ENCODE measurements at places on chromosomes 3 and 15. TPM values are rescaled to one million over a fixed set of nuclear protein-coding genes. Genes with fewer than 3 reads are reported as not detected.

GRCh38 chr3:119794971-119795612 is 13.2 kb downstream of the NR1I2 start:
- no peaks in the 10 kb centered on the region for H3K36me3 ChIP-seq
- no peaks in the 10 kb centered on the region for H3K4me1 ChIP-seq
- H3K4me3 ChIP-seq = no peak overlapping the region
- H3K27me3 ChIP-seq = peaks cover 27% of the 10 kb centered on the region
- no peak for DNase-seq
- no peak overlapping the region for H3K27ac ChIP-seq

GRCh38 chr15:92930054-92930621 is 30.0 kb downstream of the CHD2 start:
- DNase-seq = no peak
- peak overlapping the region; percentile 22 for H3K27ac ChIP-seq
- H3K4me1 ChIP-seq = peaks cover 7% of the 10 kb centered on the region
- no peaks in the 10 kb centered on the region for H3K27me3 ChIP-seq
- no peak overlapping the region for H3K4me3 ChIP-seq

DNA sequence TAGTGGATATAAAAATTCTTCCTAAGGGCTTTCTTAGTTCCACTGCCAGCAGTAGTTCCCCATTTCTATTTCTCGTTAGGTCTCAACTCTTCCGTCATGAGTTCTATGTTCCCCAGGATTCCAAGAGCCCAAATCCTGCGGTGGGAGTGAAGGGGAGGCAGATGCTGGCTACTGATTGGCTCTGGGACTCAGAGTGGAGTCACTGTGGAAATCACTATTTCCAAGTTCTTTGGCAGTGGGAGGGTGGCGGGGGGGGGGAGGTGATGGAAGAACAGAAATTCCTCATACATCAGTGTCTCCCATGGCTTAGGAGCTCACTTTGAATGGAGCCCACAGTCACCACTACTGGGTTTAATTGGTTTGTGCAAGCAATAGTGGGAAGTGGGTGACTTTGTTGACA is 5.6 kb downstream of the CCR1 start:
- H3K4me3 ChIP-seq = no peak overlapping the region
- no peaks in the 10 kb centered on the region for H3K4me1 ChIP-seq
- no peak overlapping the region for H3K27ac ChIP-seq
- H3K27me3 ChIP-seq = no peaks in the 10 kb centered on the region
- no peak for DNase-seq

PLSCR5 gene
- total RNA-seq = not detected

DNA sequence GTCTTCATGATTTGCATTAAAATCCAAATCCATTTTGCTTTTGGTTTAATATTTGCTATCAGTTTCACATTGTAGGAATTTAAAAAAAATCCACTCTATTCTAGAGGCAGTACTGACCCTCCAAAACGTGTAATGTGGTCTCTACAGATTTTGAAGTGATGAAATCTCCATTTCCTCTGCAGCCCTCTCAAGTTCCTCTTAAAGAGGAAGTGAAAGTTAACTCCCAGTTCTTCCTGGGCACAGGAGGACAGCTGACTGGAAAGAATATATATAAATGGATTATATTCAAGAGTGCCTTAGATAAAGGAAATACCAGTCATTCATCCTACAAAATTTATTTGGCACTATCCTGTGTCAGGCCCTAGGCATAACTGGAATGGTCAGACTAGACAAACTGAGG is 83.5 kb upstream of the PLCL2 start:
- DNase-seq = peak; percentile 24
- H3K36me3 ChIP-seq = no peaks in the 10 kb centered on the region
- no peak overlapping the region for H3K27ac ChIP-seq
- H3K4me3 ChIP-seq = no peak overlapping the region
- no peaks in the 10 kb centered on the region for H3K27me3 ChIP-seq

TERB2 gene
- not detected for total RNA-seq

ACSBG1 gene
- total RNA-seq = 0.35 TPM

DNA sequence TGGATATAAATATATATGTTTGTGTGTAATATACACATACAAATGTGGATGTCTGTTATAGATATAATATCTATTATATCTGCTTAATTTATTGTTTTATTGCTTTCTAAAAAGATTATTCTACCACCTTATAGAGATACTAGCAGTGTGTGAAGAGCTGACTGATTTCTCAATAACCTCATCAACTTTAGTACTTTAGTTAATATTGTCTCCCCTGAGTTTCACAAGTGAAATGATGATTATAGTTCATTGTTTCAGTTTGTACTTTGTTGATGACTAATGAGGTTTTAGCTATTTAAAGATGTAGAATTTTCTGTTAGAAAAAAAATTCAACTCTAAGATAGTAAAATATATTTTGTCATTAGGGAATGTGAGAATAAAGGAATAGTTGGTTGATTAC is 11.4 kb downstream of the RSRC1 start:
- H3K36me3 ChIP-seq = peaks cover 19% of the 10 kb centered on the region
- no peak for DNase-seq
- no peaks in the 10 kb centered on the region for H3K4me1 ChIP-seq
- H3K27ac ChIP-seq = no peak overlapping the region
- H3K27me3 ChIP-seq = no peaks in the 10 kb centered on the region

DNA sequence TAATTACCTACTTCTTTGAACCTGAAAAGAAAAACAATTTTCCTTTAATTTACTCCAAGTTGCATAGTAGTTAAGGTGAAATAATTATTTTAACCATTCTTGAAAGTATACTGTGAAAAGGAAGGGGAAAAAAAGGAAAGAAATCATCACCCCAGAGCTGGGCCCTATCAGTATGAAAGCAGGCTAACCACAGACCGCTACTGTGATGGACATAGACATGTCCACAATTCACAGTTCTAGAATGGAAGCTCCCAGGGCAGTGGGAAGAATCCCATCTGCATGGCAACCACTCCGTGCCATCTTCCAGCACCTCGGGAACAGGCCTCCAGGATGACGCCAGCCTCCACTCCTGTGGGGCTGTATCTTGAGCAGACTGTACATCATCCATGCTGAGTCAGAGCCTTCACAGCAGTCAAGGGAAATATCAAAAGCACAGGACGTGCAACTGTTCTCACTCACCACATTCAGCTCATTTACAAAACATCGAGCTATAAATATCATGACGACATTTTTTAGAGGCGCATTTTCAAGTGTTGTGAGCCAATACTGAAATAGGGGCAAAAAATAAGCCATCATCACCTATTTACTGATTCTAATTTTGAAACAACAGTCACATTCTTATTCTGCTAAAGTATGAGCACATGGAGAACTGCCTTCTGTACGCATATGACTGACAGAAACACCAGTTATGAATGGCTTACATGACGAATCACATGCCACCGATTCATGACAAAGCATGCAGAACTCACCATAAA is 119.7 kb downstream of the SNRK start:
- no peaks in the 10 kb centered on the region for H3K36me3 ChIP-seq
- H3K4me3 ChIP-seq = no peak overlapping the region
- no peak overlapping the region for H3K27ac ChIP-seq
- no peaks in the 10 kb centered on the region for H3K27me3 ChIP-seq

All from A673 (cell line).